Activated T-cell treated with anti-CD3 and anti-CD28 coated beads, Interleukin-2, amount 50 U/mL, for 48 hours (primary cell): ENCODE measurements at places on chromosomes 2 and 18.

- DNase-seq: no peak
Measured at GRCh38 chr2:6793371-6793770, 72.3 kb downstream of the CMPK2 start.

- no peak for DNase-seq
Measured at GRCh38 chr2:7594211-7594610, 677.0 kb downstream of the RNF144A start.

DNA sequence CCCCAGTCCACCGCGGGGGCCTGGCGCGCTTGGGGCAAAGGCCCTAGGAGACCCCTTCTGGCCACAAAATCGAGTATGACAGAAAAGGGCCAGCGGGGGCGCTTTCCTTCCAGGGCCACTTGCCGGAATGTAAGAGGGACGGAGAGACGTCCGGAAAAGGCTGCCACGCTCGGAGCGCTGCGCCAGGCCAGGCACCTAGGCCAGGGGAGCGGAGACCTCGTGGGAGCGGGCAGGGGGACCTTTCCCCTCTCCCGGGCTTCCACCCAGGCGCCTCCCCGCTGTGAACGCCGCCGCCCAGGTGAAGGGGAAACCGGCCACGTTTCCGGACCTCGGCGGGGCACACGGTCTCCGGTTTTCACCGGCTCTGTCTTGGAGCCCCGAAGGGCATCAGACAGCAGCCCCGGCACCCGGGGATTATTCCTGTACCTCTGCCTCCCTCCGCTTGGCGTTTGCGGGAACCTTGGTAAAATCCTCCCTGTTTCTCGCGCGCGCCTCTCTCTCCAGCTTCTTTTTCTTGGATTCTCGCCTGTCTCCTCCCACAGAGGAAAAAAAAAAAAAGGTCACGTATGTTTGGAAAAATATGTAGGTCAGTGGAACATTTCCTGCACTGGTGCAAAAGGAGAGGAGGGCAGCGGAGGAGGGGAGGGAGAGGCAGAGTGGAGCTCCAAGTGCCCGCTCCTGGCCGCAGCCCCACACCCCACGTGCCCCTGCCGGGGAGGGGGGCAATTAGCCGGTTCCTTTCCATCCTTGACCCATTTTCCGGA is 1.2 kb upstream of the NPAS2 start:
- peak; percentile 50 for DNase-seq

GRCh38 chr2:8027387-8027786 is 654.5 kb upstream of the ID2 start:
- peak; percentile 3 for DNase-seq

DNA sequence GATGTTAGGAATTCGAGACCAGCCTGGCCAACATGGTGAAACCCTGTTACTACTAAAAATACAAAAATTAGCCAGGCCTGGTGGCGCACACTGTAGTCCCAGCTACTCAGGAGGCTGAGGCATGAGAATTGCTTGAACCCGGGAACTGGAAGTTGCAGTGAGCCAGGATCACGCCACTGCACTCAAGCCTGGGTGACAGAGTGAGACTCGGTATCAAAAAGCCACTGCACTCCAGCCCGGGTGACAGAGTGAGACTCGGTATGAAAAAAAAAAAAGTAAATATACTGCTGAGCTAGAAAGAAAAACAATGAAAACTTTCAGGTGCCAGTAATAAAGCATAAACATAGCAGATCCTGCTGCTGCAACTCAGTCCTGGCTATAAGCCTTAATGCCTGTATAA is 73.5 kb downstream of the STRN start:
- DNase-seq: no peak

DNA sequence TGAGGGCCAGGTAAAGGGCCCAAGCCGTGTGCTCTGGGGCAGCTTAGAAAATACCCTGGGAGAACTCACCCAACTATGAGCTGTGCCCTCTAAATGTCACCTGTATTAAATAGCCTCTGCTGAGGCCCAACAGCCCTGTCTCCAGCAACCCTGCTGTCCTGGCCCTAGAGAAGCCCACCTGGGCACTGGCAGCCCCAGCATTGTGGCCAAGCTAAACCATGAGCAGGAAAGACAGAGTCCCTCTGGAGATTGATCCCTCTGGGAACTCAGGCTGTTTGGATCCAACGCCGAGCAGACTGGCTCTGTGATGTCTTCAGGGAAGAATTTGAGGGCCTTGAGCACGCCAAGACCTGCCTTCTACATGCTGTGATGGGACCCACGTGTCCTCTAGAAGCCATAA is 126.5 kb downstream of the TTC32 start:
- no peak for DNase-seq

GRCh38 chr2:105943977-105944376 is 199.3 kb downstream of the NCK2 start:
- DNase-seq: no peak

DNA sequence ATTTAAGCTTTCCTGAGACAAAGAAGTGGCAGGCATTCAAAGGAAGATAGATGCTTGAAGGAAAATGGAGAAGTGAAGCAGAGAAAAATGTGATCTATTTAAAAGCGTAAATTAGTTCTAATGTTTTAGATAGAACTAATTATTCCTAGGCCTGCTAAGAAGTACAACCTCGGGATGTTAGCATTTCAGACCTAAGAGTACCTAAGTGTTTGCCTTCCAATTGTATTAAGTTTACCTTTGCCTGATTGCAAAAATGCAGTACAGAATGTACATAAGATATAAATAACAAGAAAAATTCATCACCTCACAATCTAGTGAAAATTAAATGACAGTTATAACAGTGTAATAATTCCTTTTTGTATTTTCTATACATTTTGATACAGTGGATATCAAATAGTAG is 71.1 kb upstream of the HNMT start:
- no peak for DNase-seq

GRCh38 chr2:37665604-37666362 is 5.7 kb downstream of the CDC42EP3 start:
- no peak for DNase-seq

DNA sequence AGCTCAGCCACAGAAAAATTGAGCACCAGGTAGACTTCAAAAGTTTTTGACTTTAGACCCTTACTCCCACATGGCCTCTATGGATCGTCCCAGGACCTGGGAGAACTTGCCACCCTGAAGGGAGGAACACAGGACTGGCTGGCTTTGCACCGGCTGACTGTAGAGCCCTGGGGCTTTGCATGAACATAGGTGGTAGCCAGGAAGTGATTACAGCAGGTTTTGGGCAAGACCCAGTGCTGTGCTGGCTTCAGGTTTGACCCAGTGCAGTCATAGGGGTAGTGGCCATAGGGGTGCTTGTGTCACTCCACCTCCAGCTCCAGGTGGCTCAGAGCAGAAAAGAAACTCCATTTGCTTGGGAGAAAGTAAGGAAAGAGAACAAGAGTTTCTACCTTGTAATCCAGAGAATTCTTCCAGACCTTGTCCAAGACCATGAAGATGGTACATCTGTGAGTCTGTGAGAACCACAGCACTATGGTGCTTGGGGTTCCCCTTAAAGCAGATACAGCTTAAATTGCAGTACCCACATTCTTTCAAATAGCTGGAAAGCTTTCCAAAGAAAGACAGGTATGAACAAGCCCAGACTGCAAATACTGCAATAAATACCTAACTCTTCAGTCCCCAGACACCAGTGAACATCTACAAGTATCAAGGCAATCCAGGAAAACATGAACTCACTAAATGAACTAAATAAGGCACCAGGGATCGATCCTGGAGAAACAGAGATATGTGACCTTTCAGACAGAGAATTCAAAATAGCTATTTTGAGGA is 13.0 kb upstream of the SESTD1 start:
- no peak for DNase-seq

GRCh38 chr2:145909175-145909755 is 1389.3 kb upstream of the ZEB2 start:
- no peak for DNase-seq

DNA sequence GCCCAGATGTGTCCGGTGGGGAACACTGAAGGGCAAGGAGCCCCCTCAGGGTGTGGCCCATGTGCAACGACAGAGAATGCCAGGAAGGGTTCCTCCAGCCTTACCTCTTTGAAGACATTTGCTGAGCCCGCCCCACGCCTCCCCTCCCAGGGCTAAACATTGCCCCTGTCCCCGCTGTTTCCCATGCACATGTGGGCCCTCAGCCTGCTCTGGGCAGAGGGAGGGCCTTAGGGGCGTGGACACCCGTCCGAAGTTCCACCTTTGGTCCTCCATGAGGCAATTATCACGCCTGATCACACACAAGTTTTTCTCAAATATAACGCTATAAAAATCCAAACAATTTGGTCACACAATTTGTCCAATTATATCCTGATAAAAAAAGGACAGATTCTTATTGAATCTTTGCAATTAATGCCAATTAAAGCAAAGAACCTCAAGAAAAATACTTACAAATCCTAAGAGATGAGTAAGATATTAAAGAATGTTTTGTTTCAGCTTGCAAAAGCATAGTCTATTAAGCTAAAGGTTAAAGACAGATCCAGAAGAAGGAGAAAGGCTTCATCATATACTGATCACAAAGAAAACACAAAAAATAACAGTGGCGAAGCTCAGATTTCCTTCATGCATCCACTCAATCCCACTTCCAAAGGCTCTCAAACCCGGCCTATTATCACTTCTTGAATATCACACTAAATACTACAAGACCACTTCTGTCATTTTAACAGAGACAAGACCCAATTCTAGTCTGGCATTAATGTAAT is 55.2 kb upstream of the LDLRAD4 start:
- DNase-seq: no peak

- DNase-seq: no peak
Measured at GRCh38 chr2:238166391-238167343, 7.9 kb downstream of the ERFE start.

DNA sequence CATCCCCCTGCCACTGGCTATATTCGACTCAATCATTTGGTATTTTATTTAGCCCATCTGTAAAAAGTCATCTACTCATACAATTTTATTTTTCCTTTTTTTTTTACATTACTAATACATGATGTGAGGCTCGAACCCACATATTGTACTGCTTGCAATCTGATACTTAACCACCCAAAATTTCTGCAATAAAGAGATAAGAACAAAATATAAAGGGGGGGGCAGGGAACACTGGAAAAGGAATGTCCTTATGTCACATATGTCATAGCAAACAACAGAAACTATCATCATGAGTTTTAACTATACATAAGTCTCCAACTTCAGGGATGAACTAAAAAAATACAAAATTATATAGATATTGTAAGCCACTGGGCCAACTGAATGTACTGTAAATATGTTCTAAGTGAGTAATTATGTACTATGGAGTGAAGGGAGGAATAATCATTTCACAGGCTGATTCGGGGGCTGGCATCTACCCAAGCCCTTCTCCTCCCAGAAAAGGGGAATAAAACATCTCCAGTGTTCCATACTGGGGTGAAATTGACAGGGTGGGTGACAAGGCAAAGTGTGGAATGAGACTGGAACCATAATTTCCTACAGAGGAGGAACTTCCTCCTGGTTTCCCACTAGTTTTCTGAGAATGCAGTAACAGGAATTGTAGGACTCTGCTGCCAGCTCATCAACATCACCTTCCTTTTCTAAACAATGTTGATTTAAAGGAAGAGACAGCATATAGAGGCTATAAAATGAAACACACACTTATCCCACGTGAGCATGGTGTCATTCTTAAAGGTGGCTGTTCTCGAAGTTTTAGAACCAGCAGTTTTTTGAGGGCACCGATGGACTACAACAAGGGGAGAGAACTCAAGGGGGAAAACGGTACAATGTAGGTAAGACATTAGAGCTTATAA is 79.5 kb downstream of the FARSB start:
- DNase-seq: no peak

DNA sequence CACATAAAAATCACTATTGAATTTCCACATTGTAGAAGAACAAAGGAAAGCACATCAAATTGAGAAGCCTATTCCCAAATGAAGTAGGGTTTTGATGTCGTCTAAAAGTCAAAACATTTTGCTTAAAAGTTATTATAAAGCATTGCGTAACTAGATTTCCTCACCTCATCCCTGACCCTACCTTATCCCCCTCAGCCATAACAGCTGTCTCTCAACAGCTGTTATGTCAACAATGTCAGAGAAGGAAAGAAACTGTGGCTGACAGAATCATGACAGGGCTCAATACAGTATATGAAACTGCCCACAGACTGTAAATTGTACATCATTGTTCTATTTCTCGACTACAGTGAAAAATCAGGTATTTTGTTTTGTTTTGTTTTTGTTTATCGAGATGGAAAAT is 63.0 kb upstream of the ACVR1C start:
- no peak for DNase-seq

DNA sequence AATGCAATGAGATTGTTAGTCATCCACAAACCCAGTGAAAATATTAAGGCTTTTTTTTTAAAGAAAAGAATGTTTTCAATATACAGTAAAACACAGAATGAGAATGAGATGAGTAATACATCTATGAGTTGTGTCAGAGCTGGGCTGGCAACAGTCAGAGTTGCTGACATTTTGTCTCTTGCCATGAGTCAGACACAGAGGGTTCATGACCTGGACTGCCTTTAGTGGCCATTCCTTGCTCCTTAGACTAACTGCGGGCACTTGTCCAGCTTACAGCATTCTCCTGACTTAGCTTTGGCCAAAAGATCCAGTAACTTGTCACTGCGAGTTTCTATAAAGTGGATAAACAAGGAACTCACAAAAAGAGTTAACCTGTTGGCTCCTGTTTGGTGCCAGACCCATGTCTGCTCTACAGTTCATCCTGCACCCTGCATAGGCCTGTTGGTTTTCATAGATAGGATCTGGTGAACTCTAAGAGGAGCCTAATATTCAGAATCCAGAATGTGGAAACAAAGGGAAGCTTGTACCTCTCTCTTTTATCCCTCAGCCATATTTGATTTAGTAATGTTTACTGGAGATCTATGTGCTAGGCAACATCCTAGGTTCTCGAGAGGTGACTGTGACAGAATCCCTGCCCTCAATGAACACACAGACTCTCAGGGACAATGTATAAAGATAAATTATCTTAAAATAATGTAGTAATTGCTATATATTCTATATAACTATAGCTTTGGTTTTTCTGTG is 391.5 kb upstream of the VWC2L start:
- no peak for DNase-seq

DNA sequence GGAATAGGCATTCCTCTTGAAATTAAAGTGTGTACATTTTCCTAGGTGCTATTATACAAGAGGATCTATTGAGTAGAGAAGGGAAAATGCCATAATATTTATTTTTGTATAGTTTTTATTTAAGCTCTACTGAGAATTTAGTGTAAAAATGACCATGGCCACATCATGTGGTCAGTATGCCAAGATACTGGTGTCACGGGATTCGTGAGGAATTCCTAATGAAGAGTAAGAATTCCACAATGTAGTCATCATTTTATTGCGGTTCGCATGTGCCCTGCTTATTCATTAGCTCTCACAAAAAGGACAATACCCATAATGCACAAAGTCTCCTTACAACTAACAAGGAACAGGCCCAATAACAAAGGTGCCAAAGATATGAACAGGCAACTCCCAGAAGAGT is 39.3 kb upstream of the PARD3B start:
- no peak for DNase-seq
